Fibroblast of villous mesenchyme (primary cell): ENCODE measurements at places on chromosomes 5 and 9. TPM values are rescaled to one million over a fixed set of nuclear protein-coding genes. Genes with fewer than 3 reads are reported as not detected.

- DNase-seq: no peak
Observed at GRCh38 chr5:153480401-153480800, 10.1 kb upstream of the GRIA1 start.

DNA sequence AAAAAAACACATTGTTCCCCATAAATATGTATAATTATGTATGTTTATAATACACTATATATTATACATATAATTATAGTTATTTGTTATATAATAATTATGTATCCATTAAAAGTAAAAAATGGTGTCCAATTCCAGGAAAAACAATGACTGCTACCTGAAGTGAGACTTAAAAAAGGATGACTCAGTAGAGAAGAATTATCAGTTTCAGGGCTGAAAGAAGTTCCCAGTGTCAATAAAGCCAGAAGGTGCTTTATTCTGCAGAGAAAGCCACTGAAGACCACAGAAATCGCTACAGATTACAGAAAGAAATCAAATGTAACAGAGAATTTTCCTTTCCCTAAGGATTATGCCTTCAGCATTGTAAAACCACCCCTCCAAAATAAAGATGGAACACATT lies 50.9 kb downstream of the ANKRD31 start:
- no peak for DNase-seq

- DNase-seq: peak; percentile 89
Observed at GRCh38 chr5:112779531-112779930, 41.8 kb downstream of the APC start.

Gene RXFP3
- total RNA-seq: under 0.01 TPM in 1 of 2 replicates, not detected in the other

DNA sequence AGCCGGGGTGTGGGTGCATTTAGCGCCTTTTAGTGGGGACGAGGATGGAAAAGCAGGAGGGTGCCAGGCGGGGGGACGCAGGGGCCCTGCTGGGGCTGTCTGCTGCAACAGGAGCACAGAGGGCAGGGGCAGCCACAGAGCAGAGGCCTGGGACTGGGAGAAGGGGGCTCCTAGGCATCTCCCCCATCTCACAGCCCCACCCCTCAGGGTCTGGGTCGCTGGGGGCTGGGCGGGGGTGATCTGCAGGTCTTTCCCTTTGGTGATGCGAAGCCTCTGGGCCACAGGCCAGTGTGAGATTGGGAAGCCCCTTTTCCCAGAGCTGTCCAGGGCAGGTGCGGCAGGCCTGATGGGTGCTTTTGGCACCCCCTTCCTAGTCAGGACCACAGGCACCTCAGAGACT lies 4.8 kb downstream of the TOR2A start:
- DNase-seq: no peak

GRCh38 chr5:133250527-133250926 lies 198.7 kb downstream of the HSPA4 start:
- no peak for DNase-seq

Gene RFX3
- 2.6 and 3.5 TPM in 2 replicates for total RNA-seq

DNA sequence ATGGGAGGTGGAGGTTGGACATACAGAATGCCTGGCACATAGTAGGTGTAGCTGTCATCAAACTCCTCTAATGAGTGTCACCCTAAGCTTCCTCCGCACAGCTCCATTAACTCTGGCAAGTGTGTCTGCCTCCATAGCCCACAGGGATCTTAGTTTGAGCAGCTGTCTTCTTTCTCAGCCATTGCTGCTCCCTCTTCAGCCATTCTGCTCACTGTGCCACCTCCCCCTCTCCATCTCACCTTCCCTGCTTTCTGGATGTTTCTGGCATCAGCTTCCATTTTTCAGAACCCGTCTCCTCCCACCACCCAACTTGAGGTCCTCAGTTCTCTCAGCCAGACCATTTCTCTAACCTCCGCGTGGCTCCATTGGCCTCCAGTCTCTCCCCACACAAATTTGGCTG lies 13.3 kb upstream of the GLIS3 start:
- no peak for DNase-seq

Gene CCL27
- total RNA-seq: not detected in 2 replicates

DNA sequence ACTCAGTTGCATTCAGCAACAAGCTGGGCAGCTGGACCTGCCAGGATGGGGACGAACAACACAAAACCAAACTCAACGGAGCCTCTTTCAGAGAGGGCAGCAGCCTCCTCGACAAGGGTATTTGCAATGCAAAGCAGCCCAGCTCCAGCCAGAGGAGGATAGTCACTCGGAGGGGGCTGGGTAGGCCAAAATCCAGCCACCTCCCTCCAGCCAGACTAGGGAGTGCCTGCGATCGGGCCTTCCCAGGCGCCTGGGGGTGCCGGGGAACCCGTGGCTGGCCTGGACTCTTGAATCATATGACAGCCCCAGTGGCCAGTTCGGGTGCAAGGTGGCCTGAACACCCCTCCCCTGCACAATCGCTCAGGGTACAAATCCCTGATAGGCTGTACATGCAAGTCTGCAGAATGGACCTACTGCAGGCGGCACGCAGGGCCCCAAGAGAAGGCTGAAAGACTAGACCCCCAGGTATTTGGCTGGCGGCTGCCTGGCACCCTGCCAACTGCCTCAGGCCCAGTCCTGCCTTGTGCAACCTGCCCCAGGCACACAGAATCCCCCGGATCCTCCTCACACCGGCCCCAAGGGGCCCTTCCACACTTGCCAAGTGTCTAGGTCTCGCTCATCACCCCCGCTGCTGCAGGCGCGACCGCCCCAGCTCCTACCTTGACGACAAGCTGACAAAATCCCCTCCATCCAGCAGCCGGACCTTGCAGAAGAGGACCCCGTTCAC lies 1.3 kb downstream of the EEIG1 start:
- peak; percentile 62 for DNase-seq

GRCh38 chr9:104769655-104770054 lies 5.7 kb downstream of the NIPSNAP3B start:
- no peak for DNase-seq
